SK-N-MC (cell line): ENCODE measurements at places on chromosomes 4 and X.

- no peak for DNase-seq
Observed at GRCh38 chrX:13955095-13955647, 74.5 kb downstream of the GEMIN8 start.

GRCh38 chrX:77493677-77494553 lies 46.7 kb downstream of the FGF16 start:
- DNase-seq: peak; percentile 50

GRCh38 chr4:185865901-185866328 lies 53.9 kb upstream of the SORBS2 start:
- DNase-seq: no peak

- no peak for DNase-seq
Observed at GRCh38 chr4:110474481-110474880, 1.5 kb upstream of the ENPEP start.

DNA sequence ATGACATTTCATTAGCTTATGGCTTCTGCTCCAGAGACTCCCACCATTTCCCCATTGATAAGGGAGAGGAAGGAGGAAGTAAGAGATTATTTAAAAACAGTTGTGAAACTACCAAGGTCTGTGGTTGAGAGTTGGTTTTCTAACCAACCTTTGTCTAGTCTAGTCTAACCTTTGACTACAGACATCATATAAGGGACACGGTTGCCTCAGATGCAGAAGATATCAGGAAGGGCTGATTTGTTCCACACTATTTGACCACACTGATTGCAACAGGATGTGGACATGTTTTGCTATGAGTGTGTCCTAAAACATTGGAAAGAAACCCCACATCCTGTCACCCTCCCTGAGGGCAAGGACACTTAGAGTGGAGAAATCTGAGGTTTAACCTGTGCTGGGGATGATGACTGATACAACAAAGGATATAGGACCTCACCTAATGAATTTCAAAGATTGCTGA lies 53.0 kb downstream of the COQ2 start:
- no peak for DNase-seq

DNA sequence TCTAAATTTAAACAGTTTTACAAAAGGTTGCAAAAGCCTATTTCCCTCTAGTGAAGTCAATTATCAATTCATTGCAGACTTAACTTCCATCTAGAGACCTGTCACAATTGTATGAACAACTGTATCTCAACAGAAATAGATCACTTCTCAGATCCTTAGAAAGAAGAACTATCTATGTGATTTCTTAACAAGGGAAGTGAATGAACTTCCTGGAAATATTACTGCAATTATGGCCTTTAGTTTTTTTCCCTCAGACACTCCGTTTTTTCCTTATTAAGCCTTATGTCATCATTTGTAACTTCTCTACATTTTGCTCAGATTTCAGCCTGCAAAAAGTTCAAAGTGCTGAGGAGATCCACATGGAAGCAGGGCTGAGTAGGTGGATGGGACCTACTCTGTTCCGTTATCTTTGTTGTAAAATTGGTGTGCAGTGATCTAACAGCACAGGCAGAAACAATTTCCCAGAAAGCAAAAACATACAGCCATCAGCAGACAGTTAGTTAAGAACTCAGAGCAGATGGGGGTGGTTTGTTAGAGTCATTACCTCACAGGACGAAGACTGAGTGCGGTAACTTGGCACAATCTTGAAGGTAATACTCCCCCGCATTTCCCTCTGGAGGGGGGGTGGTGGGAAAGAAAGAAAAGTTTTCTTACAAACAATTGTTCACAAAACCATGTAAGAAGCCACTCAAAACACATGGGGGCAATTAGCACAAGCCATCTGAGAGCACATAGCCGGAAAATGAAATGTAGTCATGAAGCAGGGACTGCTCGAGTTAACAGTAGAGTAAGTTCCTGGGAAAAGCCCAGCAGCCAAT lies 112.3 kb downstream of the NYX start:
- no peak for DNase-seq

DNA sequence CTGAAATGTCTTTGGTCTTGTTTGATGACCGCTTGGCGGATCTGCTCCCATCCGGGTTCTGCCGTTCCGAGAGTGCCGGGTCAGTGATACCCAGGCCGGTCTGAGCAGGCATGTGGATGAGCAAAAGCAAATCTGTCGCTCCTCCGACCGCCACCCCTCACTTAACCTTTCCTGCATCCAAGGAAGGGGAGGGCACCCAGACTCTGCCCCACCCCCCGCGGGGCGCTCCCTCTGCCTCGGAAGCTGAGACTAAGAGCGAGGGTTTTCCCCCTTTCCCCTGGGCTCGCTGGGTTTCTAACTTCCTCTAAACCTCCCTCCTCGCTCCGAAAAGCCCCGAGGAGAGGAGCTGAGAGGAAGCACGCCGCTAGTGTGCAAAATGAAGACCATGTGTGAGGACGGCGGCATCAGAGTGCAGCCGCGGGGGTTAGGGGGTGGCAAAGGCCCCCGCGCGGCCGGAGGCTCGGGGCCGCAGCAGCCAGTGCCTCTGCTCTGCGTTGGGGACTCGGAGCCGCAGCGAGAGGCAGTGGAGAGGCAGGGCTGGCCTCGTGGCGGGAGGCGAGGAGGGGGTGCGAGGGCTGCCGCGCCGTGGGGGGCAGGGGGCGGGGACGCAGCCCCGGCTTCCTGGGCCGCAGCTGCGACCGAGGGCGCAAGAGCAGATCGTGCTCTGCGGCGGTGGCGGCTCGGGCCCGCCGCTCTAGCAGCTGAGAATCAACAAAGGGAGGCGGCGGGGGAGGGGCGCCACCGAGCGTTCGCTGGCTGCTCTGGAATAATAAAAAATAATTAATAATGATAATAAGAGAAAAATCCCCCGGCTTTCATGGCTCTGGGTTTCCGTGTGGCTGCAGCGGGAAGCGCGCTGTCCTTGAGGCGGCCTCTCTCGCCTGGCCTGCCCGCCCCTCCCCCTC lies 55.8 kb upstream of the BCOR start:
- DNase-seq: no peak

GRCh38 chr4:181083757-181084361 lies 1159.3 kb upstream of the TENM3 start:
- DNase-seq: no peak

GRCh38 chr4:36233567-36234266 lies 10.6 kb downstream of the ARAP2 start:
- no peak for DNase-seq

- DNase-seq: no peak
Observed at GRCh38 chr4:153295131-153295755, 49.2 kb upstream of the MND1 start.

GRCh38 chr4:86856896-86857295 lies 7.7 kb upstream of the SLC10A6 start:
- no peak for DNase-seq

DNA sequence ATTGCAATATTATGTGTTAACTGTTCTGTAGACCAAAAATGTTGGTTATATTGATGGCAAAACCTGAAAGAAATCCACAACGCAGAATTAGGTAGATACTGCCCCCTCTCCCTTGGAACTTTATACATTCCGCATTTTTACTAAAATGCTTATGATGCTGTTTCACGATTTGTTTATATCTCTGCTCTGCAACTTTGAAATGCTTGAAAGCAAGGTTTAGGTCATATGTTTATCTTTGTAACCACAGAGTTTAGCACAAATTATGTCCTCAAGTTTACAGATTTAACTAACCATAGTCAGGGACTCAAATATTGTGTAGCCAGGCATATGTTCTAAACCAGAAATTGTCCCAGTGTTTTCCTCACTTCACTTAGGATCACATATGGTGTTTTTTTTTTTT lies 66.1 kb upstream of the H2AZ1 start:
- no peak for DNase-seq

- no peak for DNase-seq
Observed at GRCh38 chrX:103124284-103124683, 31.3 kb upstream of the NXF3 start.

DNA sequence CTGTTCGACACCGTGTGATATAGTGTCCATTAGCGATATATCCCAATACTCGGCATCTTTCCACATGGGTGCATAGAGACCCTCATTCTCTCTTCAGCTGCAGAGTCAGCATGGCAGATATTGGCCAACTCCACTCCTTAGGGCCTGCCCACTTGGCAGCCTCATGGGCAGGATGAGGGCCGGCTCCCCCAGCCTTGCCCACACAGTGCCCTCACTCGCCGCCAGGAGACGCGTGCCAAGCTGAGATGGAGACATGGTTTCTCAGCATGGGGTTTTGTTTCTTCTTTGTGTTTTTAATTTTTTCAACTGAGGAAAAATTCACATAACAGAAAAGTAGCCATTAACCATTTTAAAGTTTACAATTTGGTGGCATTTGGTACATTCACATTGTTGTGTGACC lies 5.3 kb upstream of the PLXNA3 start:
- no peak for DNase-seq
